Activated CD4-positive, alpha-beta memory T cell treated with anti-CD3 and anti-CD28 coated beads, Interleukin-2, amount 10 ng/mL, durations not matched to agents 7 days and 5 days (primary cell): ENCODE measurements at places on chromosomes 11 and 22. TPM values are rescaled to one million over a fixed set of nuclear protein-coding genes. Genes with fewer than 3 reads are reported as not detected.

SPI1 gene
- total RNA-seq = not detected

DNA sequence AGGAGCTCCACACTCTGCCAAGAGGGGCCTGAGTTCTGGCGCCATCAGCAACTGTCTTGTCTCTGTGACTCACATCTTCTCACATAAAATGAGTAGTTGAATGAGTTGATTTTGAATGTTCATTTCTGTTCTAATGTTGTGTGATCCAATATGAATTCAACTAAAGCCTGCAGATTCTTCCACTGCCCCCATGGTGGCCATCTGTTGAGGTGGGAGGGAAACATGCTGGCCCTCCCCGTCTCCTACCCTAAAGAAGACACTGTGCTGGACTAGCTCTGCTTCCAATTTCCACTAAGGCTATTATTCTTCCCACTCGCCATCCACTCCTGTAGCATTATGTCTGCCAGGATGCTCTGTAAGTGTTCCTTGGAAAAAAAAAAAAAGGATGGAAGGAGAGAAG is 555.6 kb upstream of the LARGE1 start:
- no peaks in the 10 kb centered on the region for H3K4me1 ChIP-seq
- no peak overlapping the region for H3K27ac ChIP-seq
- DNase-seq = no peak
- H3K27me3 ChIP-seq = no peaks in the 10 kb centered on the region
- H3K36me3 ChIP-seq = no peaks in the 10 kb centered on the region

GRCh38 chr11:109388982-109389381 is 33.0 kb upstream of the C11orf87 start:
- H3K4me1 ChIP-seq = no peaks in the 10 kb centered on the region
- no peak overlapping the region for H3K27ac ChIP-seq
- H3K4me3 ChIP-seq = no peak overlapping the region
- no peaks in the 10 kb centered on the region for H3K36me3 ChIP-seq
- H3K27me3 ChIP-seq = no peaks in the 10 kb centered on the region

DNA sequence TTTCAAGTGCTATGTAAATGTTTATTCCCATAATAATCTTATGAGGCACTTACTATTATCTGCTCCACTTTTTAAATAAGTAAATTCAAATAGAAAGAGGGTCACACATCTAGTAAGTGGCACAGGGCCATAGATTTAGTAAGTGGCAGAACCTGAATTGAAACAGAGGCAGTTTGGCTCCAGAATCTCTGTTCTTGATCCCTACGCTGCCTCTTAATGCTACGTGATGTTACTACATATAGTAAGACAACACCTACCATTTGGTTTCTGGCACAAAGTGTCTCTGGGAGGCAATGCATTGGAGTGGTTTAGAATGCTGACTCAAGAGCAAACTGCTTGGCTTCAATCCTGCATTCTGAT is 1018.3 kb downstream of the DLG2 start:
- H3K4me1 ChIP-seq = no peaks in the 10 kb centered on the region
- no peak for DNase-seq
- H3K4me3 ChIP-seq = no peak overlapping the region
- H3K27me3 ChIP-seq = no peaks in the 10 kb centered on the region

DNA sequence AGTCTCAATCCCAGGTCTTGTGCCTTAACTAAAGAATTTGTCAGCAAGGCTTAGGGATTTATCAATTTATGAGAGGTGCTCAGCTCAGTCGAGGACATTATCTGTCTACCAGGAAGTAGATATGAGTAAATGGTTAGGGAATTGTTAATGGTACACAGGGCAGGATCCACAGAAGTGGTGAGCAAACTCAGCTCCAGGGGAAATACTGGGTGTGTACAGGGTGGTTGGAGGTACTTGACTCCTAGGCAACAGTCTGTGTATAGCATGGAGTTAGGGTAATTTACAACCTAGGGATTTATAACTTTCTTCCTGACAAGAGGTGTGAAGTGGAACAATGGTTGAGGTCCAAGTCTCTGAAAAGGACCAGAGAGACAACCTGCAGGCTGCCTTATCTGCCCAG is 123.4 kb upstream of the OR9Q1 start:
- H3K36me3 ChIP-seq = no peaks in the 10 kb centered on the region
- no peaks in the 10 kb centered on the region for H3K4me1 ChIP-seq
- H3K4me3 ChIP-seq = no peak overlapping the region

DNA sequence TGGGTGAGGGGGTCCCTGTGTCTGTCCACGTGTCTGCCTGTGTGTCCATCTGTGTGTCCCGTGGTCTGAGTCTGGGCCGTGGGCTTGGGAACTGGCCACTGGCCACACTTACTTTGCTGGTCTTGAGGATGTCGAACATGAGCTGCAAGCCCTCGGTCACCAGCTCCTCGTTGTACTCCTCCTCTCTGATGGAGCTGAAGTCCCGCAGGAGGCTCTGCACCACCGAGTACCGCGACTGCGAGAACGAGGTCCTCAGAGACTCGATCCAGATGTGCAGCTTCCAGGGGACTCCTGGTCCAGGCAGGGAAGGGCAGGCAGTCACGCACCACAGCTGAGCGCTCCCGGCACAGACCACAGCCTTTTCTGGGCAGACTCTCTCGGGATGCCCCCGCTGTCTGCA is 55.4 kb downstream of the NAT10 start:
- no peaks in the 10 kb centered on the region for H3K36me3 ChIP-seq
- no peak overlapping the region for H3K27ac ChIP-seq
- H3K4me3 ChIP-seq = no peak overlapping the region
- H3K4me1 ChIP-seq = peaks cover 17% of the 10 kb centered on the region
- no peaks in the 10 kb centered on the region for H3K27me3 ChIP-seq

GRCh38 chr11:63012430-63012829 is 3.2 kb downstream of the SLC22A8 start:
- no peak overlapping the region for H3K27ac ChIP-seq
- H3K36me3 ChIP-seq = no peaks in the 10 kb centered on the region
- DNase-seq = no peak
- peaks cover 4% of the 10 kb centered on the region for H3K27me3 ChIP-seq
- no peak overlapping the region for H3K4me3 ChIP-seq
- H3K4me1 ChIP-seq = no peaks in the 10 kb centered on the region

DNA sequence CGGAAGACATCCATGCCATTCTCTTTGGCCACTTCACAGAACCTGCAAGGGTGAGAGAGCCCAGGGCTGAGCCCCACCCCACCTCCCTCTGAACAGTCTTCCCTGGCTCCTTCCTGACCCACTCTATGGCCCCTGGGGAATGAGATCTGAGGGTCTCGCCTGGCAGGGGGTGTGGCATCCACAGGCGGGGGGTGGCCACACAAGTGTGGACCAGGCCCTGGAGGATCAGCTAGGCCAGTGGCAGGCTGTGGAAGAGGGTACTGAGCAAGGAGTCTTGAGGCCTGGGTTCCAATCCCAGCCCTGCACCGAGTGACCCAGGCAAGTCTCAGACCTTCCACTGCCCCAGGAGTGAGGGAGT is 5.6 kb upstream of the LRFN4 start:
- peaks cover 34% of the 10 kb centered on the region for H3K4me1 ChIP-seq
- no peaks in the 10 kb centered on the region for H3K27me3 ChIP-seq
- H3K36me3 ChIP-seq = no peaks in the 10 kb centered on the region

GRCh38 chr11:108596701-108597100 is 3.1 kb upstream of the EXPH5 start:
- no peak overlapping the region for H3K27ac ChIP-seq
- H3K4me3 ChIP-seq = no peak overlapping the region
- H3K36me3 ChIP-seq = peaks cover 4% of the 10 kb centered on the region
- peaks cover 52% of the 10 kb centered on the region for H3K27me3 ChIP-seq
- DNase-seq = no peak
- peaks cover 16% of the 10 kb centered on the region for H3K4me1 ChIP-seq

JHY gene
- 2.1 TPM for total RNA-seq

DNA sequence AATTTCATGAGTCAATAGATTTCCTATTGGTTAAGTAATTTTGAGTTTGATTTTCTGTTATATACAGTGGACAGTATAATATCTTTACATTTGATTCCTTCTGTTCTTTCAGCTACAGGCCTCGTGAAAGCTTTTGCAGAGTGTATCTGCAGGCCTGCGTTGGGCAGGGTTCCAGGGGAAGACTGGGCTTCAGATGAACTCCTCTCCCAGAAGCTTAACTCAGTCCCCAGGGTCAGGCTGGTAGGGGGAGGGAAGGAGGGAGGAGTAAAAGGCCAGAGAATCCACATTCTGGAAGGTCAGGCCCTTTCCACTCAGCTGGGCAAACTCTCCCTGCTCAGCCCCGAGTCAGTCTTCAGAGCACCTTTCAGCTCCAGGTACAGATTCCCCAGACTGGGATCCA is 100.4 kb upstream of the NECTIN1 start:
- H3K4me1 ChIP-seq = no peaks in the 10 kb centered on the region
- no peaks in the 10 kb centered on the region for H3K36me3 ChIP-seq
- H3K4me3 ChIP-seq = no peak overlapping the region
- peaks cover 23% of the 10 kb centered on the region for H3K27me3 ChIP-seq
- no peak overlapping the region for H3K27ac ChIP-seq

- no peak overlapping the region for H3K27ac ChIP-seq
- peak; percentile 4 for DNase-seq
- no peak overlapping the region for H3K4me3 ChIP-seq
- no peaks in the 10 kb centered on the region for H3K36me3 ChIP-seq
- peaks cover 12% of the 10 kb centered on the region for H3K27me3 ChIP-seq
- H3K4me1 ChIP-seq = no peaks in the 10 kb centered on the region
Observed at GRCh38 chr11:120061036-120061760, 76.7 kb downstream of the TRIM29 start.

DNA sequence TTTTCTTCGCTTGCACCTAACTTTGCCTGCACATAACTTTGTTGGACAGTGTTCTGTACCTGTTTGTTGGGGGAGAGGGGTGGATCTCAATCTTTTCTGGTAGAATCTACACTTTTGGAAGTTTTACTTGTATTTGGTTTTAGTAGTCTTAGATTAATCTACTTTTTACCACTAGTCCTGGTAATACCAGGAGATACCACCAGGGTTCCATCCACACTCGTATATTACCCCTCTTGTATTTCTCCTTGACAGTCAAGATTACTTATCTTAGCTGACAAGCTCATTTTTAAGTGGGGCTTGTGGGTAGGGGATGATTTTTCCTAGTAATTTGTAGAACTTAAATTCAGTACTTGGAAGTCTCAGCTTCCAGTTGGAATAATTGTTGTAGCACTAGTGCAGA is 37.3 kb upstream of the TECTA start:
- no peak overlapping the region for H3K27ac ChIP-seq
- DNase-seq = no peak
- H3K36me3 ChIP-seq = peaks cover 18% of the 10 kb centered on the region
- H3K4me1 ChIP-seq = peaks cover 8% of the 10 kb centered on the region

DNA sequence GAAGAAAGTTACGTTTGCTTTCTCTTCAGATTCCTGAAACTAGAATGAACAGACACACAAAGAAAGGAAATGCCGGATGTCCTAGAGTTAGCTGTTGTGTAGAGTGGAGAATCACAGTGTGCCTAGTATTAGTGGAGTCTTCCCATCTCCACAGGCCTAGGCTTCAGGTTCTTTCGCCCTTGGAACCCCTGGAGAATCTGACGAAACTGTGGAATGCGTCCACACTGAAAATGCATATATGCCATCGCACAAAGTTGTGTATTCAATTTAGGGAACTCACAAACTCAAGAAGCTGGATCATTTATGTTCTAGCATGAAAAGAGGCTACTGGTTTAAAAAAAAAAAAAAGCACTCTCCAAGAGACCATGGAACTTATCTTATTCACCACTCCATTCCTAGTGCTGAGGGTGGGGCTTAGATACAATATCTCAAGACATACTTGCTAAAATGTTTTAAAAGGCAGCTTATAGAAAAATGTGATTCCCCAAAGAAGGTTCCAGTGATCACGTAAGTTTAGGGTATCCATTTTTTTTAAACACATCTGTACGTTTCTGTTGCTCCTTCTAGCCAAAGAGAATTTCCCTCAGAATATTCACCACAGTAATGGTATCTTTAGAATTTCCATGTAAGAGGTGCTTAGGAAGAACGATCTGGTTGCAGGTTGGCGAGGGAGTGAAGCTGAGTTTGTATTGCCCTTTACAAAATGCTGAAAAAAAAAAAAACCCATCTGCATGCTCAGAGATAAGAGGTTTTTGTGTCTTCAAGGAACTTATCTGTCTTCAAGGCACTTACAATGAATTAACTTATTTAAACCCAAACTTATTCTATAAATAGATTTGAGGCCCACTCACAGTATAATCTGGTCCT is 20.0 kb downstream of the MAML2 start:
- peaks cover 51% of the 10 kb centered on the region for H3K36me3 ChIP-seq
- H3K4me1 ChIP-seq = peaks cover 30% of the 10 kb centered on the region
- no peak for DNase-seq
- H3K27ac ChIP-seq = no peak overlapping the region
- no peak overlapping the region for H3K4me3 ChIP-seq
- no peaks in the 10 kb centered on the region for H3K27me3 ChIP-seq

ZNF280B gene
- total RNA-seq = 2.0 TPM

RCOR2 gene
- total RNA-seq = not detected

XRCC6 gene
- total RNA-seq = 251 TPM

DNA sequence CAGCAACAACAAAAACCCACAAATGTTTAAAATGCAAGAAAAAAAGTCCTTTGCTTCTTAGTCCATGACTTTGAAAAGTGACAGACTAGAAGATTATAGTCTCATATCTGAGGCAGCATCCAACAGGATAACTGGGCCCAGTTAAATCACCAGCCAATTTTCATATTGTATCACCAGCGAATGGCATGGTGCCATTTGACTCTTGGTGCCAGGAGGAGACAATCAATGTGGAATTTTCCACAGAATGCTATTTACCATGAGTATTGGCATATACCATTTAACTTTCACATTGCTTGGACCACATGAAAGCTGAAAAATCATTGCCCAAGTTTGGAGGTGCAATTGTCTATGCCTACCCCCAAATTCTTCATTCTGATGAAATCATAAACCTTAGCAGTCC is 255.5 kb downstream of the TENM4 start:
- no peak overlapping the region for H3K27ac ChIP-seq
- H3K4me1 ChIP-seq = no peaks in the 10 kb centered on the region

RBMXL2 gene
- not detected for total RNA-seq

DNA sequence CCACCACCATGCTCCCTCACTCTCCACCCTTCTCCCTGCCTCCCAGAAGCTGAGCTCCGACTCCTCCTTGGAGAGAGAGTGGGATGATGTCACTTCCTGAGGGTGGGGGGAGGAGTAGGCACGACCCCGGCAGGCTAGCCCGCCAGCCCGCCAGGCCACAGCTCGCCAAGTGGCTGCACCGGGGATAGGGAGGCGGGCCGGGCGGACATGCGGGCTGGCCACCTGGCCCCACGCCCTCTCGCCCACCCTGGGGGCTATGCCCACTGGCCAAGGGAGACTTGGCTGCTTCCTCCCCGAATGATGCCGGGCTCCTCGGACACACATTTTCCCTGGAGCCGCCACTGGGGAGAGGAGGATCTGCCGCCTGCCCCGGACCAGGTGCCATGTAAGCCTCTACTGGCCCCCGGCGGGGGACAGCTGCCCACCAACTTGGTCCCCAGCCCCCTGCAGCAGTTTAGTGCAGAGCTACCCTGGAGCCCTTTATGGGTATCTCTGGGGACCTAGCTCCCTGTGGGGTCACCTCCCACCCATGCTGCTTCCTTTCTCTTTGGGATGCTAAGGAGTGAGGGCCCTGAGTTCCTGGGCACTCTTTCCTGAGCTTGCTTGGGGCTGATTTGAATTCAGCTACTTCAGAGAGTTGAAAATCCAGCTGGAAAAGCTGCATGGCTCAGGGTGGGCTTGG is 33.7 kb upstream of the MYRF start:
- H3K27ac ChIP-seq = no peak overlapping the region
- no peak overlapping the region for H3K4me3 ChIP-seq
